ENCODE measurements at places on chromosomes 16 and 17.
A peak's percentile ranks its signal among the peaks of the same experiment; 100 is the strongest.

DNA sequence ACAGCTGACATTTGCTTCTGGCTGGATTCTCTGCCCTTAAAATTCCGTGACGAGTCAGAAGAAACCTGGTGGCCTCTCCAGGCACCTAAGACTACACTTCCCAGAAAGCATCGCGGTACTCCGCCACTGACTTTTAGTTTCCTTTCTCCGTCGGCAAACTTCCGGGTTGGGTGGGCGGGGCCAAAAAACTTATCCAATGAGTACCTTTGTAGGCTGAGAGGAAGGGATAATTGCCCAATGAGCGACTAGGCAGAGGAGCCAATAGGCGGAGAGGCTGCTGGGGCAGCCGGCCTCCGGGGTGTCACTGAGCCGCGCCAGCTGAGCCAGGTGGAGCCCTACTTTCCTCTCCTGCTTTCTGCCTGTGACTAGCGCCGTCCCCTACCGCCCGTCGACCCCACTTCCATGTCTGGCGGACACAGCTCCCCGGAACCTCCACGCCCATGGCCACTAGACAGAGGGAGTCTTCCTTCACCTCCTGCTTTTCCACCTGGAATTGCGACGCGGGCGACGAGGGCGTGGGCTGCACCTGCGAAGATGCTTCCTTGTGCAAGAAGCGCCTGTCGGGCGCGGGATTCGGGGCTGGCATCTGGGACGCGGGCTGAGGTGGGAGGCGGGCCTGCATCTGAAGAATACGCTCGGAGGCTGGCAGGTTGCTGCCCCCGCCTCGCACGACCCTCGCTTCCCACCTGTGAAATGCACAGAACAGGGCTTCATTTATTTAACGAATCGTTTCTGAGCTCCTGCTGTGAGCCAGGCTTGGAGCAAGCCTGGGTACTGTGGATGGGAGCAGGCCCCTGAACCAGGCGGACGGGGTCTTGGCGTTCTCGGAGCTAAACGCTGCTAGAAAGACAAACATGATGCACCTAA, 16.5 kb upstream of the ARHGAP17 start:
- peak; percentile 93 for DNase-seq

DNA sequence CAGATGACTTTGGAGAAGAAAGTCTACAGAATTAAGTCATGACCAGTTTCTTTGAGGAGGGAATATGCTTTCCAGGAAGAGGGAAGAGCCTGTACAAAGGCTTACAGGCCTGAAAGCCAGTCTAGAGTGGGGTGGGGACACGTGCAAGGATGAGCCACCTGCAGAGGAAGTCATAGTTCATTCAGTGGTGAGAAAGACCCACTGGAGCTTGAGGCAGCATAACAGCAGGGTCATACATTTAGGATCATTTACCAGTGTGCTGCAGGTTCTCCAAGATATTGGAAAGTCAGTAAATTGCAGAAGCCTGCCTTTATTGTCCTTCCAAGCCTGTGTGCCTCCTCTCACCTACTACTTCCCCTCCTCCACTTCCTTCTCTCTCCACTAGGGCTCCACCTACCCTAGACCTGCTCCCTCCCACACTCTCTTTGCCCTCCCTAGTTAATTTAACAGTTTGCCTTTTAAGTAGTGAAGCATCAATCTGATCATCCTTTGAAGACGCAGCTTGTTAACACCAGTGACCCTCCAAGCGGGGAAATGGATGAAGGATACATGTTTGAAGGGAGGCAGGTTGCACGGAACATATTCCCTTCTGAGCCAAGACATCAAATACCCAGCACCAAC, 40.2 kb downstream of the CDRT15 start:
- DNase-seq = no peak

DNA sequence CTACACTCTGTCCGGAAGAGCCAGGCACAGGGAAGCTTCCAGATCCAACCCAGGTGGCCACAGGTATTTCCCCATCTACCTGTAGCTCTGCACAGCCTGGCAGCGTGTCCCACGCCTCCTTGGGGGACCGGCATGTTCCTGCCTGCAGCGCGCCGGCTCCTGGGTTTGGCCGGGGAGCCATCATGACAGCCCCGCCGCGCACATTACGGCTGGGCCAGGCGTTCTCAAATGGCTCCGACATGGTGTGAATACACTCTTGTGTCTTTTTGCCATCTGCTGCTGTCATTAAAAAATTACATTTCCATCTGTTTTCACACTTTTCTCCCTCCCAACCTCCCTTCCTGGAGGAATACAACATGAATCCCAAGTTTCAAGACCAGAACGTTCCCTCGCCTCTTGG, 8.0 kb upstream of the GINS2 start:
- no peak for DNase-seq

- no peak for DNase-seq
These were observed 453 bp downstream of the MMP25 start for GRCh38 chr16:3046641-3047386.

DNA sequence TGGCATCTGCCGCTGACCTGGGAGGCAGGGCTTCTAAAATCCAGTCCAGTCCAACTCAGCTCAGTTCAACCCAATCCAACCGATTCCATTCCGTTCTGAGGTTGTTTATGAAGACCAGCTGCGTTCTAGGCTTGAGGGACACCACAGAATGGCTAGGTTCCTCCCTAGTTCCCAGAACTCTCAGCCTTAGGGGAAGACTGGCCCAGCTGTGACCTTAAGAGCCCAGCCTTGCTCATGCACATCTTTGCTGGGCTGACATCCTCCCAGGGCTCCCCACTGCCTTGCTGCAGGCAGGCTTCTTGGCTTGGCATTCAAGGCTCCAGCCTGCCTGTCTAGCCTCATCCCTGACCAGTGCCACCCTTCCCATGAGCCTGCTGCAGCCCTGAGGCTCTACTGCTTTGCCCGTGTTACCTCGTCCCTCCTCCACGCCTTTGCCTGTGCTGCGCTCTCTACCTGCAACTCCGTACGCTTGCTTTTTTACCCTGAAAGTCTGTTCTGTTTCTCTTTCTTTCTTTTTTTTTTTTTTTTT, 7.9 kb downstream of the SLC12A3 start:
- no peak for DNase-seq

DNA sequence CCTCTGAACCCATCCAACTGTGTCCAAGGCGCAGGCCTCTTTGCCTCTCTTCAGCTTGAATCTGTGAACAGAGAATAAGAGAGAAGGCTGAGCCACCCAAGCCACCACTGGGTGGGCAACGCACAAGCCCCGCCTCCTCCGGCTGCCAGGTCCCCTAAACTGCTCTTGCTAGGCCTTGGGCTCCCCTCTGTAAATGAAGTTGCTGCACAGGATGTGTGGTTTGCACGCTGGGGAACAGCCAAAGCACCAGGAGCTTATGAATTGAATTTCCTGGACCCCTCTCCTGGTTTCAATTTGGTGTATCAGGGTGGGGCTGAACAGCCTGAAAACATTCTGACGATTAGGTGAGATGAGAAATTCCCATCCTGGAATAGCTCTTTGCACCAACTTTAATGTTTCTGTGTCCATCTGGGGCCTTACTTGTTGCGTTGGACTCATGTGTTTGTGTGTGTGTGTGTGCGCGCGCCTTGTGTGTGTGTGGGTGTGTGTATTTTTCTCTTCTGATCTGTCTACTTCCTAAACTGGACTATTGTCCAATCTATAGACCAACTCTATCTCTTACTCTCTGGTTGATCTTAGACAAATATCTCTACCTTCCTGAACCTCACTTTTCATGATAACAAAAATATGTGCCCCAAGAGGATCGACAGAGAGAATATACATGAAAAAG, 2.3 kb downstream of the CCL1 start:
- DNase-seq = no peak

DNA sequence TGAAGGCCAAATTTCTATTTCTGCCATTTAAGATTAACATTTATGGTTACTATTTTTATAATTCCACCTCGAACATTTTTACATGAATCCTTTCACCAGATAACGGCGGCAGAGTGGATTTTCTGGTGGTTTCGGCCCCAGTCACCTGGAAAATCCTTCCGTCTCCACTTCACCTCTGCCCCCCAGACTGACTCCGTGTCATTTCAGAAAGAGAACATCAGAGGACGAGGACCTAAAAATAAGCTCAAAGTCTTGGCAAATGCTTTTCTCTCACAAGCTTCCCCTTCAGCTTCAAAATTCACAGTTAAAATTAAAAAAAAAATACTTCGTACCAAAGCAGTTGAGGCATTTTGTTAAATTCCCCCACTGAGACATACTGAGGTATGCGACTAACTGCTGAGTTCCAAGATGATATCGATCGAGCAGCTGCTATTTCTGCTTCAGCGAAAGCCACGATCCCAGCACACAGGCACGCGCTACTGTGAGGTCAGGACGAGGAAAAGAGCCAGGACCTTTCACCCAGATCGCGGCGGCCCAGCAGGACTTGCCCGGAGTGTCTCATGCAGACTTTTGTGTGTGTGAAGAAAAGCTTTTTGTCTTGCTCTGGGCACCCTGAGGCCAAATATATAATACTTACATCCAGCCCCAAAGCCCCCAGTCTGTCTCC, 36.8 kb downstream of the ASPA start:
- DNase-seq = peak; percentile 61

DNA sequence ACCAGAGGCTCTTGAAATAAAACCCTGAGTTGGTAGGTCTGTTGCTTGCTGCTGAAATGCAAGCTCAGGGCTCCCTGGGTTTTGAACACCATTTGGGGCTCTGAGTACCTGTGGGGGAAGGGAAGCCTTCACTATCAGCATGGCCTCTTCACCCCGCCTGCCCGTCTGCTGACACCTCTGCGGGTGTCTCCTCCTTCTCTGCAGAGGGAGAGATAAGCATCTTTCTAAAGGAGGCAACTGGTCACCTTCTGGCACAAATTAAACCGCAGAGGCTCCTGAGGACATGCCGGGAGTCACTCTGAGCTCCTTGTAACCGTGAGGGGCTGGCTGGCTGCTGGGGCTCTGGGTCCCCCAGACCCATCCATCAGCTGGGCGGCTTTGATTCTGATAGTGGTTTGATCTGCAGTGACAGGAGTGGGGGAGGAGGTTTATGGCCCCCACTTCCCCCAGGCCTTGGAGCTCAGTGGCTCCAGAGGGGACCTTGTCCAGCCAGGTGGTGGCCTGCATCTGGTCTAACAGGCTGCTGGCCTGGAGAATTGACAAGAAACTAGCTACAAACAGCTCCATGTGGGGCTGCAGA, 123.5 kb downstream of the IRF8 start:
- no peak for DNase-seq

DNA sequence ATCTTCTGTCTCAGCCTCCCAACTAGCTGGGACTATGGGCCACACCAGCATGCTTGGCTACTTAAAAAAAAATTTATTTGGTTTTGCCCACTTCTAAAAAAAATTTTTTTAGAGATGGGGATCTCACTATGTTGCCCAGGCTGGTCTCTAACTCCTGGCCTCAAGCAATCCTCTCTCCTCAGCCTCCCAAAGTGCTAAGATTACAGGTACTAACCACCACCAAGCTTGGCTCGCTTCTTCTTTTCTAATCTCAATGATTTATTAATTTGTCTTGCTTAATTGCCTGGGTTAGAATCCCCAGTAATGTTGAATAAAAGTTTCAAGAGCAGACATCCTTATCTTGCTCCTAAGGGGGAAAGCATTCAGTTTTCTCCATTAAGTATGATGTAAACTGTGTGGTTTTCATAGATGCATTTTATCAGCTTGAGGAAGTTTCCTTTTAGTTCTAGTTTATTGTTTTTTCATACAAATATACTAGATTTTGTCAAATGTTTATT, 65.8 kb upstream of the NACA2 start:
- no peak for DNase-seq

GRCh38 chr17:81337476-81337879, 42.4 kb upstream of the SLC38A10 start:
- DNase-seq = no peak

GRCh38 chr17:57517632-57518456, 227.3 kb downstream of the CCDC182 start:
- DNase-seq = no peak

DNA sequence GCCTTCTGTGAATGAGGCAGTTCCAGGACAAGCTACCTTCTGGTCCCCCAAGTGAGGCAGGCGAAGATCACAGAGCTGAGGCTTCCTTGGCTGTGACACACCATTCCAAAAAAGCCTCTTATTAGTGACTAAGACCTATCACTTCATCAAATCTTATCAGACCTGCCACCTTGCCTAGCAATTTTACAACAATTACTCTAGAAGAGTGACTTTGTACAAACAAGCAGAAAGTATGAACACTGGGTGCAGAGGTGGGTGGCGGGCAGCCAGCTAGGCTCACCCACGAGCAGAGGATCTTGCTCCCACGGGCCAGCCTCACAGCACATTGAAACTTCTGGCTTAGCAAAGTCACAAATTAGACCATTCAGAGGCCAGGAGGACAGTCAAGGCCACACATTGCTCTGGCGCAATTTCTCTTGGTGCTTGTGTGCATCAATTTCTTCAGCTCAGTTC, 2.2 kb upstream of the ICAM2 start:
- no peak for DNase-seq

DNA sequence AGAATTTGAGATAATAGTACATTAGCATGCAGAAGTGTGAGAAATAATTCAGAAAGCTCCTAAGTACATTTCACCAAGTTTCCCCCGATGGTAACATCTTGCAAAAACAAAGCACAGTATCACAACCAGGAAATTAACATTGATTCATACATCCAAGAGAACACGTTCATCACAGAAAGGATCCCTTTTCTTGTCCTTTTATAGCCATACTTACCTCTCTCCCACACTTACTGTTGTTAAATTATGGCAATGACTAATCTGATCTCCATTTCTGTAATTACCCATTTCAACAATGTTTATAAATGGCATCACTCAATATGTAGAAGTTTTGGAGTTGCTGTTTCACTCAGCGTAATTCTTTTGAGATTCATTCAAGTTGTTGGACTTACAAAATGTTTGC, 1260.0 kb downstream of the CDH8 start:
- no peak for DNase-seq

- DNase-seq = no peak
These were observed 386 bp downstream of the CIAO3 start for GRCh38 chr16:740459-740763.

- no peak for DNase-seq
These were observed 13.9 kb downstream of the JPT2 start for GRCh38 chr16:1691956-1692355.

- DNase-seq = no peak
These were observed 10.9 kb downstream of the LYRM9 start for GRCh38 chr17:27882162-27882840.

GRCh38 chr16:11367483-11367906, 22.2 kb downstream of the RMI2 start:
- DNase-seq = no peak

- peak; percentile 10 for DNase-seq
These were observed 30.3 kb downstream of the CPSF4L start for GRCh38 chr17:73231395-73231794.

GRCh38 chr16:48153774-48154173, 2.0 kb downstream of the ABCC12 start:
- DNase-seq = no peak

GRCh38 chr17:66717641-66718058, 117.3 kb upstream of the CACNG5 start:
- no peak for DNase-seq

GRCh38 chr17:39062846-39063680, 88.4 kb downstream of the PLXDC1 start:
- DNase-seq = no peak

DNA sequence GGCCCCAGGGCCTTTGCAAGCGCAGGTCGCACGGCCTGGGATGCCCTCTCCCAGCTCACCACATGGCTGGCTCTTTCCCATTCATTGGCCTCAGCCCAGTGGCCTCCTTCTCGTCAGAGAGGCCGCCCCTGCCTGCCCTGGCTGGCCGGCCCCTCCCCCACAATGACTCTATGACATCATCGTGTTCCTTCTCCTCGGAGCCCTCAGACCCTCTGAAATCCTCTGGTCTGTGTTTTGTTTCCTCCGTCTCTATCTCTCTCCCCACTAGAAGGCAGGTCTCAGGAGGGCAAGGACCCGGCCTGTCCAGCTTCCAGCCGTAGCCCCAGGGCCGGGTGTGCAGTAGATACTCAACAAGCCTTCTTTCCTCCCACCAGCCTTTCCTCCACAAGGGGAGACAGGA, 164.8 kb upstream of the FOXF1 start:
- DNase-seq = no peak

Measured in GM04504 (cell line).